CD4-positive, alpha-beta T cell (primary cell): ENCODE measurements at places on chromosomes 4 and X.

DNA sequence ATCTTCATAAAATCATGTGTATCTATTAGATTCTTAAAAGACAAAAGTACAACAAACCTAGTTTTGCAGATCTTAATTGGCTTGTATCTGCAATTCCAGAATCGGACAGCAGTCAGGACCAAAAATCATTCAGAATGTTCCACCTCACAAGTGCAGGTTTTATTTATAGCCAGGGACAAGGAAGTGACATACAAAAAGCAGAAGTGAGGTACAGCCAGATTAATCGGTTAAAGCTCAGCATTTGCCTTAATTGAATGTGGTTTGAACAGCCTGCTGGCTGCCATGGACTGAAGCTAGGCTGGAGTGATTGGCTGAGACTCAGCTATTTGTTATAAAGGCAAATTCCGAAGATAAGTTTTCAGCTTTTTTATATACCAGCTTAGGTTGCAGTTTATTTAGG lies 932.6 kb downstream of the C4orf33 start:
- no peak for DNase-seq

DNA sequence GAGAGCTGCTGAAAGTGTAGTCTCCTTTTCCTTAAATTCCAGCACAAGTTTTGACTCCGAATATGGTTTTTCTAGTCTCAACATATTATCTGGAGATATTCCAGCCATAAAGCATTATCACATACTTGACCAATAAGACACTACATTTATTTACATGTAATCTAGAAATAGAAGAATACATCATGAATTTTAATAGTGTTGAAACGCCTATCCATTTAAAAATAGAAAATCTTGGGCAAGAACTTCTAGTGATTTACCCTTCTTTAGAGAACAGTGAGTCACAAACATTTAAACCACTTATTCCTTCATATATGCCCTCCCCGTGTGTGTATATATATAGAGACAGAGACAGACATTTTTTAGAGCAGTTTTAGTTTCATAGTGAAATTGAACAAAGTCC lies 161.5 kb downstream of the SOWAHB start:
- no peak for DNase-seq

GRCh38 chr4:122003335-122003734 lies 51.5 kb upstream of the TRPC3 start:
- DNase-seq, result no peak

GRCh38 chrX:153304988-153305736 lies 16.4 kb downstream of the PNMA6F start:
- DNase-seq, result no peak

DNA sequence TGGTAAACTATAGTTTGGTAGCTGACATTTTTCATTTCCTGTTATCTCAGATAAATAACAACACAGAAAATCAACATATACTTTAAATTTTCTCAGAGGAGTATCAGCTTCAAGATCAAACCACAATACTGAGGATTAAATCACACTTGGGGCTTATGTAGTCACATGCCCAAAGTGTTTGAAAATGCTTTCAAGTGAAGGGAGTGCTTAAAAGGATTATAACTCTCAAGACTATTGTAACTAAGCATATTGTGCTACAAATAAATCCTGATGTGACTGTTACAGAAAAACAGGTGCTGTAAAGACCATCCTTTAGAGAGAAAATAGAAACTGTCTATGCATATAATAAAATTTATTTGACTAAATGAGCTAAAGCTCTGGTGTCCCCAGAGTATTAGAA lies 887.6 kb downstream of the ADGRL3 start:
- DNase-seq, result no peak

- DNase-seq, result no peak
Observed at GRCh38 chrX:34881671-34882070, 60.9 kb upstream of the FAM47B start.

DNA sequence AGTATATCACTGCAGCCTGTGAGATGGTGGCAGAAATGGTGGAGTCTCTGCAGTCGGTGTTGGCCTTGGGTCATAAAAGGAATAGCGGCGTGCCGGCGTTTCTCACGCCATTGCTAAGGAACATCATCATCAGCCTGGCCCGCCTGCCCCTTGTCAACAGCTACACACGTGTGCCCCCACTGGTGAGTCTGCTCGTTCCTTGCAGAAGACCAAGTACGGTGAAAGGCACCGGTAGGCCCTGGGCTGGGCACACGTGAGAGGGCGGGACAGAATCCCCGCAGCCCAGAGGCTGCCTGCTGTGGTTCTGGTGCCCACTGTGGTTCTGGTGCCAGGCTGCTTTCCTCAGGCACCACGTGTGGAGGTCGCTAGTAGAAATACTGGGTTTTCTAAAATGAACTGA lies 31.2 kb upstream of the MSANTD1 start:
- DNase-seq, result no peak

GRCh38 chrX:124293810-124294209 lies 38.6 kb upstream of the TEX13D start:
- no peak for DNase-seq

GRCh38 chr4:26916195-26916594 lies 55.6 kb downstream of the STIM2 start:
- DNase-seq, result no peak

DNA sequence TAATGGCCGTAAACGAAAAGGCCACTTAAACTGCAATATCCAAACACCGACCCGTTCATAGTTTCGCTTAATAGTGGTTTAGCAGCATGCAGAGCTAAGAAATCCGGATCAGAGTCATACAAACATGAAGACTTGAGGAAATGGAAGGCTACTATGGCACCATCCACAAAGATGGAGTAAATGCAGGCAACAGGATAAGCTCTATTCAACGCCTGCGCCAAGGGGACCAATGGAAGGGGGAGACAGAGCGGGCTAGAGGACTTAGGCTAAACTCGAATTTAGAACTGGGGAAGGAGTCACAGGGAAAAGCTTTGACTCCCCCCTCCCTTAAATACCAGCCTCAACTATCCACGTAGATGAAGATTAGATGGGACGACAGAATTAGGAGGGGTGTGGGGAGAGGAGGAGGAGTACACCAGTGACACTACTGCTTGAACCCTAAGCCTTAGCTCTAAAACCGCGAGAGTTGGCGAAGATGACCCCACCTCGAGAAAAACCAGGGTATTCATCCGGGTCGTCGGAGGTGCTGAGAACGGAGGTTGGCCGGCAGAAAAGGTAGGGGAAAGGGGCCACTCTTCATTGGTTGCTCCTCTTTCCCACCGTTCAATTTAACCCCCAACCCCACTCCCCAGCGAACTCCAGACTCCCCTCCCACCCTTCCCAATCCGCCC lies 3.5 kb downstream of the HUWE1 start:
- peak; percentile 17 for DNase-seq

DNA sequence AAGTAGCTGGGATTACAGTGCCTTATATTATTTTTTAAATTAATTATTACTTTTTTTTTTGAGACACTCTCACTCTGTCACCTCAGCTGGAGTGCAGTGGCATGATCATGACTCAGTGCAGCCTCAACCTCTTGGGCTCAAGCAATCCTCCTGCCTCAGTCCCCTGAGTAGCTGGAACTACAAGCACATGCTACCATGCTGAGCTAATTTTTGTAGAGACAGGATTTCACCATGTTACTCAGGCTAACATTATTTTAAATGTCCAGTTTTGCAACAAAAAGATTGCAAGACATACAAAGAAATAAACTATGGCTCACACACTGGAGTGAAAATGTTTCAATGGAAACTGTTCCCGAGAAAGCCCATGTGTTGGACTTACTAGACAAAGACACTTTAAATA lies 59.2 kb downstream of the MND1 start:
- DNase-seq, result no peak

DNA sequence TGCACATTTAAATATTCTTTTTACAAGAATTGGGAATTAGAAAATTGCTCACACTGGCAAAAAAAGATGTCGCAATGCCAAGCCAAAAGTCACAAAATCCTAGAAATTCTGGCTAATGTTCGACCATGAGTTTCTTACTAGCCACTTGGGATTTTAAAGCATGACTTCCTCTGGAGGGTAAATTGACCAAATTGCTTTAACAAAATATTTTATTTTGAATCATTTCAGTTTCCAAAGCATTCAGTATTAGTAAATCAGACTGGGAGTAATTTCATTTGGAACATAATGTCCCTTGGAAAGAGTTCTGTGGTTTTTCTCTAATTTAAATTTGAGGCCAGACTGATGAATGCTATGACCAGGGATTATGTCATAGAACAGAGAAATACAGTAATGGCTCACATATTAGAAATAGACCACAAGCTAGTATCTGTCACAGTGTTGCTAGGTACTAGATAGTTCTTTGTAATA lies 7.6 kb upstream of the CXCL5 start:
- no peak for DNase-seq

DNA sequence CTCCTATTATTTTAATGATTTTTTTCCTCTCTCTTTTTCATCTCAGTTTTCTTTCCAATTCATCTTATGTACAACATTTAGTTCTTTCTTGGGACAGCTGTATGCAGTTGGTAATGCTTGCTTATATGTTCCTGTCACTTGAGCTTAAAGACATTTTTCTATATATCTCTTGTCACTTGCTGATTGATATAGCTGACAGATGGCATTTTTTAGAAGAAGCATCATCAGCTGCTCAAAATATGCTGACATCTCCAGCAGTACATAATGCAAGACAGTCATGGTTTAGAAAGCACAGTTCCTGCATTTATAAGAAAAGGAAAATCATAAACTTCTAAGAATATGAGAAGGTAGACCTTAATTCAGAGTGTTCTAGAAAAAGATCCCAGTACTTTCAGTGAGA lies 56.5 kb downstream of the DCAF8L1 start:
- no peak for DNase-seq

DNA sequence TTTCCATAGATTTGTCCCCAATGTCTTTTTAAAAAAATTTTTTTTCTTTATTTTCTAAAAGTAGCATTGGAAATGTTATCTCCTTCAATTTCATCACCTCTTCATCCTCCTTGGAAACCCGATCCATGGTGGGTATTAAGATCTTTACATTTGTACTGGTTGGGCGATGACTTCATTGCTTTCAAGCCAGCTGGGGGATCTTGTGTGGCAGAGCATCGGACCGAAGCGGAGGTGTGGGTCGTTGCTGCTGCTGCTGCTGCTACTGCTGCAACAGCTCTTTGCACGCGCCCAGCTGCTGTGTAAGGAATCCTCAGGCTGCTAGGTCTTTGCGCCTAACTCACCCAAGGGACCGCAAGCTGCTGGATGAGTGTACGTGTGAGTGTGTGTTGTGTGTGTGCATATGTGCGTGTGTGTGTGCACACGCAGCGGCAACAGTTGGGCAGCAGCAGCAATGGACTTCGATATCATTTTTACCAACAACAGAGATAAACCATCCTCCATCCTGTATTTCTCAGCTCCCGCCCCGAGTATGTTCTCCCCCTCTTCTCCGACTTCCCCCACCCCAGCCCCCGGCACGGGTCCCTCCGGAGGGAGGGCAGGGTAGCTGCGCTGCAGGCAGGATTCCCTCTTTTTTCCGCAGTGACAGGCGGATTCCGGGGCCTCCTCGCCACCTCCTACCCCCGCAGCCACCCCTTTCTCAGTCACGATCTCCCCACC lies 768 bp upstream of the CDKL5 start:
- DNase-seq, result no peak

DNA sequence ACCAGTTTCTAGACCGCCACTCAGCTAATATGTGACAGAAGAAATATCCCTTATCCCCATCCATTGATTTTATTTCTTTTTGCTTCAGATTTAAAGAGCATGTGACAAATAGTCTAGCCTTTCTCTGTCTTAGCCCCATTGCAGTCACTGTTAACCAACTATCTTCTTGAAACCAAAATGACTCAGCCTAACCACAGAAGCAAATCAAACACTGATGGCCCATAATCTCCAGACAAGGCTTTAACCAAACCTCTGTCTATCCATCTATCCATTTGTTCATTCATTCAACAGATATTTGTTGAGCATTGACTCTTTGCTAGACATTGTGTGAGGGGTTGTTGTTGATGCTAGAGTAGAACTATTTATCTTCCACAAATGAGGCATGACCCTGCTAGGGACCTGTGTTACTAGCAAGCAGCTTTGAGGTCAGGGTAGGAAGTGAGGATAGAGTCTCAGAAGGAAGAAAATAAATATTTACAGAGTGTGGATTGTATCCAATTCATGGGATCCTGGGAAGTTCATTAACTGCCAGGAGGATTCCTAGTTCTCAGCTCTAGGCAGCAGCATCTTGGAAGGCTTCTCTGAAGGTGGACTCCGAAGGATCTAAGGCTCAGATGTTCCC lies 22.5 kb downstream of the HNRNPH2 start:
- no peak for DNase-seq

DNA sequence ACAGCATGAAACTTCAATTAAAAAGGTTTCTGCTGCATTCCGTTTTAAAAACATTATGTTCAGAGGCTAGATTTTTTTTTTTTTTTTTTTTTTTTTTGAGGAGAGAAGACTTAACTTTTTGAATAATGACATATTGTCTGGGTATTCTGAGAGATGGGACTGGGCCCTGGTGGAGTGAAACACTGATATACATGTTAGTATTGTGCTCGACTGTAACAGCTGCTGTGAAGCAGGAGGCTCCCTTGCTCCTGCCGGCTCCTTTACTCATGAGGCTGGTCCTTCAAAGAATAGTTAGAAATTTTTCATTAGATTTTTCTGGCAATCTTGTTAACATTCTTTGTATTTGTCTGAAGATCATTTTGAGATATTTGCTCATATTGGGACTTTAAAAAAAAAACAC lies 73.3 kb downstream of the TMEM131L start:
- no peak for DNase-seq

DNA sequence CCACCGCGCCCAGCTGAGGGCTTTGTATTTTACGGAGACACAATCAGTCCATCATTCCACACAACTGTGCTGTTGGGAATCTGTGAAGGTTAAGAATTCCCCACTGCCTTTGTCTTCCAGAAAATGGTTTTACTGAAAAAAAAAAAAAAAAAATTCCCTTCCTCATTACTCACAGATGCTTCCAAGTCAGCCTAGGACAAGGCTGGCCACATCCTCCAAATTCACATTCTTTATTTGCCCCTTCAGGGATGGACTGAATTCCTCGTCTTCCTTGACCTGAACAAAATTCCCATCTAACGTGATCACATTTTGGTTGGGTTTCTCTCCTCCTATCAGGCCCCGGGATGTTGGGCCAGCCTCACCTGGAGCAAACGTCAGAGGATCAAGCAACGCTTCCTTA lies 130.3 kb downstream of the DHRSX start:
- DNase-seq, result no peak

DNA sequence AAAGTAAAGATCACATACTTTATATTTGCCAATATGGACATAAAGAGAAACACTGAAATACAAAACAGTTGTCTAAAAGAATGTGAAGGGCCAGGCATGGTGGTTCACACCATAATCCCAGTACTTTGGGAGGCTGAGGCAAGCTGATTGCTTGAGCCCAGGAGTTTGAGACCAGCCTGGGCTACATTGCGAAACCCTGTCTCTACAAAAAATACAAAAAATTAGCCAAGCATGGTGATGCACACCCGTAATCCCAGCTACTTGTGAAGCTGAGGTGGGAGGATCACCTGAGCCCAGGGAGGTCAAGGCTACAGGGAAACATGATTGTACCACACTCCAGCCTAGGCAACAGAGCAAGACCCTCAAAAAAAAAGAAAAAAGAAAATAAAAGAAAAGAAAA lies 11.8 kb downstream of the RBM47 start:
- DNase-seq, result no peak

GRCh38 chrX:50718776-50719175 lies 95.2 kb downstream of the SHROOM4 start:
- no peak for DNase-seq
